NCI-H345 (cell line): ENCODE measurements at places on chromosomes 3 and 15.

GRCh38 chr15:50278496-50278895, 13.0 kb upstream of the HDC start:
- DNase-seq = no peak

DNA sequence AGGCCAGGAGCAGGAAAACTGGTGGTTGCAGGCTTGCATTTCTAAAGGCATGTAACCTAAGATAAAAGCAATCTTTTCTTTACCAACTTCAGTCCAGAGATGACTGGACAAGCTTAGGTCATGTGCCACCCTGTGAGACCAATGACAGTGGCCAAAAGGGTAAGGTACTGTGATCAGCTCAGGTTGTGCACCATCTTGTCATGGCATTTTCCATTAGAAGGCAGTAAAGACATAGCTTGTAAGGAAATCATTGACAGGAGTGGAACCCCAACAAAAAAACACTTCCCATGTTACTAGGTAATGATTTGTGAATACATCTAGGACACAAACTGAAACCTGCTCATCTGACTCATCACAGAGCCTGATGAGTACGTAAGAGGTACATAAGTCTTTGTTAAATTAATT, 35.2 kb downstream of the SSR3 start:
- no peak for DNase-seq

DNA sequence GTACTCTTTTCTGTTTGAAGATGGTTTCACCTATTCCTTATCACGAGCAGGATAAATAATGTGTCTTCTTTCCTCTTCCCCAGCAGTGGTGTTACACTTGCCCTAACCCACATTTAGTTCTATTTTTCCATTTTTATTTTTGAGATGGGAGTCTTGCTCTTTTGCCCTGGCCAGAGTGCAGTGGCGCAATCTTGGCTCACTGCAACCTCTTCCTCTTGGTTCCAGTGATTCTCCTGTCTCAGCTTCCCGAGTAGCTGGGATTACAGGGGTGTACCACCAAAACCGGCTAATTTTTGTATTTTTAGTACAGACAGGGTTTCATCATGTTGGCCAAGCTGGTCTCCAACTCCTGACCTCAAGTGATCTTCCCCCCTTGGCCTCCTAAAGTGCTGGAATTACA, 372.4 kb downstream of the FOXP1 start:
- no peak for DNase-seq

DNA sequence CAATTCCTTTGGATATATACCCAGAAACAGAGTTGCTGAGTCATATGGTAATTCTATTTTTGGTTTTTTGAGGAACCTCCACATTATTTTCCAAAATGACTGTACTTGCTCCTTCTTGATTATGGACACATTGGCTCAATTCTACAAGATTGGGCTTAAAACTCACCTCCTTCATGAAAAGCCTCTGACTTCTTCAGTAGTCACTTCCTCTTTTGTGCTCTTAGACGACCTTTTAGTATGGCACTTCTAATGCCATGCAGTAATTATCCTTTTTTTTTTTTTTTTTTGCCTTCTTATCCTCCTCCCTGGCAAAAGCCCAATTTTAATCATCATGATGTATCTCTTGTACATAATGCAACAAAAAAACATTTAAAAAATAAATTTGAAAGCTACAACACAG, 33.0 kb upstream of the ABHD17C start:
- no peak for DNase-seq

- no peak for DNase-seq
Measured at GRCh38 chr3:42984701-42985100, 5.6 kb downstream of the GASK1A start.

GRCh38 chr3:171542976-171543375, 82.8 kb upstream of the TNIK start:
- DNase-seq = no peak

GRCh38 chr15:25173241-25174028, 218.6 kb downstream of the SNRPN start:
- no peak for DNase-seq

- no peak for DNase-seq
Measured at GRCh38 chr3:192042116-192042515, 581.2 kb downstream of the PYDC2 start.

GRCh38 chr3:66404197-66404596, 96.6 kb downstream of the LRIG1 start:
- DNase-seq = no peak

GRCh38 chr3:47890126-47890827, 87.3 kb downstream of the DHX30 start:
- no peak for DNase-seq

GRCh38 chr15:92715758-92716157, 60.2 kb upstream of the FAM174B start:
- no peak for DNase-seq

GRCh38 chr3:122488262-122488973, 26.3 kb downstream of the KPNA1 start:
- DNase-seq = no peak

DNA sequence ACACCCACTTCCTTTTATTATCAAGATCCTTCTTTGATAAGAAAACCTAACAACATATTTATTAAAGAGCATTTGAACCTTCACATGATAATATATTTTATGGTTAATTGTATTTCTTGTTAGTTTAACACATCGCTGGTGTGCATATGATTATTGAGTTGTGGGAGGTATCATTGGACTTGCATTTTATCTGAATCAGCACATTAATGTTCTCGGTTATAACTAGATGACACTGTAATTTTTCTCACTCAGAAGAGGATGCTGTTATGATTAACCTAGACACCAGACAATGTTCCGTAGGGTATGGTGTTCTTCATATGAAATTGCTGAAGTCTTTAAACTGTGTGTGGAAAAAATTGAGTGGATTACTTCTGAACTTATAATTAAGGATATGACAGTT, 1188.3 kb upstream of the EPHA6 start:
- DNase-seq = no peak

- no peak for DNase-seq
Measured at GRCh38 chr15:98855067-98855814, 152.4 kb downstream of the PGPEP1L start.

DNA sequence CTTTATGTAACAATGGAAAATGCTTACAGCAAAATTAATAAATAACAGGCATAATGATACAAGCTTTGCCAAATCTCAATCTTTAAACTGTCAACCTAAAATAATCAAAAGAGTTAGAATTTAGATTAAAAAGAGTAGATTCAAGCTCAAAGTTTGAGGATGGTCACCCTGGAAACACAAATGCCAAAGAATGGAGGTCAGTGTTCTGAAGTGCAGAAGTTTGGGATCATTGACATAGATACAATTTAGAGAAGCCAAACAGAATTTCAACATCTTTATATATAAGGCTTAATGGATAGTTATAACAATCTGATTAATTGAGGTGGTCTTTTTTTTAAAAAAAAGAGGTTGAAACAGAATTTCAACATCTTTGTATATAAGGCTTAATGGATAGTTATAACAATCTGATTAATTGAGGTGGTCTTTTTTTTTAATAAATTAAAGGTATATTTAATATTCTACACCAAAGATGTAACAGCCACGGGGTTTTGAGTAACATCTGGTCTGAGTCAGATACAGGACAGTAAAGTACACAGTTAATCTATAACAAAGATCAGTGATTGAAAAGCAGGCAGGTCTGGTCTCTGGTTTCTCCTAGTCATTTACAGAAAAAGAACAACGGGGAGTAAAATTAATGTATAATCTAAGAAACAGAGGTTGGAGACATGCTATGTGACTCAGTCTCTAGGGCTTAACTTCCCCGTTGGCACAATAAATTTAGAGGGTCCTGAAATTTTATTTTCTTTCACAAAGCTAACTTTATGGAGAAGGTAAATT, 490.7 kb downstream of the GBE1 start:
- DNase-seq = no peak

- DNase-seq = no peak
Measured at GRCh38 chr3:23781051-23781450, 24.7 kb upstream of the UBE2E1 start.

DNA sequence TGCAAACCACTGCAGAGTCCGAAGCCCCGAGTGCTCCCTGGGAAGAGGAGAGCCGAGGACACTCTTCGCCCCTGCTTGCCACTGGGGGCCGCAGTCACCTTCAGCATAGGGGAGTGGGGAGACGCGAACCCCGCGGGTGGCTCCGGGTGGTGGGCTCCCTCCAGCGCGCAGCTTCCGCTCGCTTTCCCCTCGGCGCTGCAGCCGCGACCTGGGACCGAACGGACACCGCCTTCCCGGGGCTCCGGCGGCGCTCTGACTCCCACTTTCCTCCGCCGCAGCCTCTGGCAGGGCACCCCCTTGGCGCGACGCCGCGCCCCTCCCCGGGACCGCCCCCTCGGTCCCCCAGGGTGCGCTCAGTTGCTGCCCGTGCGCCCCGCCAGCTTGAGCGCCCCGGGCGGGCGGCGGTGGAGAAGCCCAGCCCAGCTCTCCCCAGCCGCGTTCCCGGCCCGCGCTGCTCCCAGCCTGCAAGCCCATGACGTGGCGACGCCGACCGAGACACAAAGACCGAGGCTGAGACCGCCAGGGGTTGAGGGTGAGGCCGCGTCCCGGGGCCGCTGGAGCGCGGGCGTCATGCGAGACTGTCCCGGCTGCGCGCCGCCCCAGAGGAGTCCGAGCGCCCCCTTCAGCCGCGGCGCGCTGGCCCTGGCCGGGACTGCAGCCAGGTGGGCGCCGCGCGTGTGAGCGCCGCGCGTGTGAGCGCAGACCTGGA, at the start of gene MINAR1:
MINAR1 (plus strand) TSS at position 701 of the 709 bp plus-strand sequence. CDS start 23,812 bp downstream, outside the sequence.
- peak; percentile 27 for DNase-seq

DNA sequence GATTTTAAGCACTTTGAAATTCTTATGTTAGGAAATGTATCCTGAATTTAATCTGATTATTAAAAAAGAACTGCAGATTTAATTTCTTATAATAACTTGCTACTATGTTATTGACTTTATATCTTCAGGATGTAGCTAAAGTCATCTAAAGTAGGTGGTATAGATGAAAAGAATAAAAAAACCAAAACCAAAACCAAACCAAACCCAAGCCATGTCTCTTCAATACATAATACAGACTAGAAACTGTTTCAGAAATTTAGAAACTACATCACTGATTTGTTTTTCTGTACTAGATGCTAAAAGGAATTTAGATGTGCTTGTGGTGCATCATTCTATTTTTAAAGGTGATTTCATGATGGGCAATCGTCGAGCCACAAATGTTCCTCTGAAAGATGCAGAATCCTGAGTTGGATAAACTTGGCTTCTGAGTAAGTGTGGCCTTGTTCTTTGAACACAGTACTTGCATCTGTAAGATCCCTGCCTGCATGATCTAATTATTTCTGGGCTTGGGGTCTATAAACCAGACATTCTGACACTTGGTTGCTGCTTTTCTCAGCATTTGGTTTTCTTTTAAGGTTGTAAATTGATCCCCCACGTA, 287.1 kb upstream of the SUCLG2 start:
- no peak for DNase-seq

DNA sequence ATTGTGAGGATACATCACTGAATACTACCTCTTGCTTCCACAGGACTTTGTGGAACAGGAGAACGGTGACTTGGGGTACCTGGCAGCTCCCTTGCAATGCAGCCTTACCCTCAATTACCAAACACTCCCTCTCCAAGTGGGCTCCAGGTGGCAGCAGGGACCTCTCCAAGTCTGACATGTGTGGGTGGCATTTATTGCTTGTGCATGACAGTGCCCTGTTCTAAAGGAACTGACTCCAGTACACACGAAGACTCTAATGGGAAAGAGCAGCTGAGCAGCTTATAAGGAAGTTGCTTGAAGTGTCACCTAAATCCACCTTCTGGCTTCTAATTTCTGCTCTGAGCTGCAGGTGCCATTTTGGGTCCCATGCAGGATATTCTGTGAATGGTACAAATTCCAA, 174.1 kb upstream of the SLCO3A1 start:
- no peak for DNase-seq

DNA sequence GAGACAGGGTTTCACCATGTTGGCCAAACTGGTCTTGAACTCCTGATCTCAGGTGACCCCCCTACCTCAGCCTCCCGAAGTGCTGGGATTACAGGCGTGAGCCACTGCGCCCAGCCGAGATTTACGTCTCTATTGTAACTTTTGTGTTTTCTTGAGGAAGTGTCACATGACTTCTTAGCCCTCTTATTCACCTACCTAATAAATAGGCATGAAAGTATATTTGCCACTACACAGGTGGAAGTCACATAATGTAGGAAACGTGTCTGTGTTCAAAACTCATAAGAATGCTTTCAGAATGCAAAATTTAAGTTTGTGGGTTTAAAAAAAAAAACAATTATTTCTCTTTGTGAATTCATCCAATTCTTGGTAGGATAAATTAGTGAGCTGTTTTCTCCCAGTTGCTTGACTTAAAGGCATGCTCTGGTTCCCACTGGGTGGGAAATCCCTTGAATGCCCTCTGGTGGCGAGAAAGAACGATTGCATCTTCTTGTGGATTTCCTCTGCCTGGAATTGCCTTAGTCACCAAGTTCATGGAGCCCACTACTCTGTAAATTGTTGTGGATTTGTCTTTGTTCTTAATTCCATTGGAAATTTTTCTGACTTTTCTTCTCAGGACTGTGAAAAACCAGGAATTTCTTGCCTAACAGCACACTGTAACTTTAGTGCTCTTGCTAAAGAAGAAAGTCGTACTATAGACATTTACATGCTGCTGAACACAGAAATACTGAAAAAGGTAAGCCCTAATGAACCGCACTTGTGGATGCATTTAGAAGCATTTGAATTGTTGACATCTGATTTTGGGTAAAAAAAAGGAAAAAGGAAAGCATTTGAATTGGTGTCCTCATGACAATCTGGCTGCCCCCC, 82.2 kb upstream of the CTDSPL start:
- peak; percentile 69 for DNase-seq

GRCh38 chr3:115834068-115834467, 210.8 kb downstream of the GAP43 start:
- DNase-seq = no peak

GRCh38 chr3:178325330-178325729, 210.9 kb upstream of the KCNMB2 start:
- peak; percentile 44 for DNase-seq

DNA sequence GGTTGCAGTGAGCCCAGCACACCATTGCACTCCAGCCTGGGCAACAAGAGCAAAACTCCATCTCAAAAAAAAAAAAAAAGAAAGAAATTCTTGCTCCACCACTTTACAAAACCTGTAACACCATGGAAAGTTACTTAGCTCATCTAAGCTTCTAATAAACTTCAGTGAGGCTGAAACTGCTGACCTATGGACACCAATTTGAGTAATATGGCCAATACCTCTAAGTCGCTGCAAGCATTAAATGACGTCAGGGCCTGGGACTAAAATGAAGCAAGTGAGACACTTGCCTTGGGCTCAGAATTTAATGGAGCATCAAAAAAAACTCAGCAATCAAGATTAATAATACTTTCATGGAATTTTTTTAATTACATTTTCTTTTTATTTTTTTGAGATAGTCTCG, 42.5 kb downstream of the ZMAT3 start:
- no peak for DNase-seq

- no peak for DNase-seq
Measured at GRCh38 chr3:36911990-36912804, 32.7 kb downstream of the TRANK1 start.

DNA sequence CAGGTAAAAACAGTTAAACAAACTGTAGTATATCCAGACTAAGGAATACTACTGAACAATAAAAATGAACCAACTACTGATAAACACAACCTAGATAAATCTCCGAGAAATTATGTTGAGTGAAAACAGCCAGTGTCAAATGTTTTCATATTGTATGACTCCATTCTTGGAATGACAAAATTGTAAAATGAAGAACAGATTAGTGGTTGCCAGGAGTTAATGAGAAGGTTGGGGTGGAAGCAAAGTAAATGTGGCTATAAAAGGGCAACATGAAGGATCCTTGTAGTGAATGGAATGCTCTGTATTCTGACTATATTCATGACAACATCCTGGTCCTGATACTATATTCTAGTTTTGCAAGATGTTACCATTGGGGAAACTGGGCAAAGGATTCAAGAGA, 27.5 kb upstream of the ACKR4 start:
- DNase-seq = no peak
